ENCODE measurements at places on chromosomes 2 and 18.

DNA sequence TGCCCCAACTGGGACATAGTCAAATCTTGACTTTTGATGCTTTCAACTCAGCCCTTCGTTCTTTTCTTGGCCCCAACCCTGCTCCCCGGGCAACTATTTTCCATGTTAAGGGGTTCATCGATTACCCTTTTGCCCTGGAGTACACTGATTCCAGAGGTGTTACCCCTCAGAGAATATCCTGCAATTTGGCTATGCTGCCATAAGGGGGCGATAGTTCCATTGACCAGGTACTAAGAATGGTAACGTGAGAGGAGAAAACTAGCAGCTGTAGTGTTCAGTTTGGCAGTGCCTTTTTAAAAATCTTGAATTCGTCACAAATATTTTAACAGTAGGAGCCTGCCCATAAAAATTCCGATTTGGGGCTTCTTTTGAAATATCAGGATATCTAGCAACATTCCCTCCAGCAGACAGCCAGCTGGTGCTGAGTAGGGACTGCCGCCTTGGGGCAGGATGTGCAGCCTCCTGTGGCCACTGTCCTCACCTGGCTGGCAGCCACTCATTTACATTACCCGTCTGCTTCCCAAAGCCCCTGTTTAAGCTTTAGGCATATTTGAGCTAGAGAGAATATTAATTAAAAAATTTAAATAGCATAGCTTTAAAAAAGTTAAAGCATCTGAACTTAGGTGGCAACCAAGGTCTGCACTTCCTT is 146.3 kb upstream of the SKOR2 start:
- DNase-seq, result peak; percentile 37

GRCh38 chr2:189521699-189522434 is 58.7 kb downstream of the SLC40A1 start:
- no peak for DNase-seq

GRCh38 chr2:65129286-65129825 is 550 bp downstream of the RAB1A start:
- DNase-seq, result peak; percentile 52

DNA sequence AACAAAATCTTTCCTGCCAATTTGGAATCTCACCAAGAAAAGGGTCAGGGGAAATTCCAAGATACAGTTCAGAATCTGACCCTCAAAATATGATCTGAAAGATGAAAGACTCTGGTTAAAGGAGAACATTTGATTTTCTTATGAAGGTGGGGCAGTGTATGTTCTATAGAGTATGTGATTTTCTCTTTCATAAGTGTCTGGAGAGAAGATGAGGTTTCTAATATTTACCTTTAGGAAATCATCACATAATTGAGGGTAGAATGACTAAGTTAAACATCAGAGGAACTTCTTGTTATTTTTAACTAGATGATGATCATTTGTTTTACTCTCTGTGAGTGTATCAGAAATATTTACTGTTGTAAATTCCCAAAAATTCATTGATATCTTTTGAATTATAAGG is 27.8 kb upstream of the MBOAT2 start:
- DNase-seq, result no peak

- no peak for DNase-seq
These were observed 46.6 kb upstream of the MAL start for GRCh38 chr2:94978917-94979316.

- DNase-seq, result peak; percentile 63
These were observed at the start of gene PTPRM for GRCh38 chr18:7566567-7567473. PTPRM (plus strand) TSS chr18:7567316; CDS start chr18:7567819, 503 bp downstream.

DNA sequence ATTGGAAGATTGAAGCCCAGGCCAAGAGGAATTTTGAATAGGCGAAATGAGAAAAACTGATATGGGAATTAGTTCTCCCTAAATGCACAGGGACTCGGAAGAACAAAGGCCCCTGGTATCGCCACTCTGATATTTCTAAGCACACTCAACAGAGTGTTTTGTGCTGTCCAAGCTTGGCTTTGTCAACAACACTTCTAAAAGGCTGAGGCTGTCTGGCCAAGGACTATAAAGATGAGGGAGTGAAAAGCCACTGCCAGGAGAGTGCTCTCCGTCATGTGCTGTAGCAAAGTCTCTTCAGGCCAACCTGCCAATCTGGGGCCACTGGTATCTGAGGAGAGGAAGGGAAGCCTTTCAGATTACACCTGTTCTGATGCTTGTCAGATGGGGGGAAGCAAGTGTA is 611.2 kb upstream of the PIK3C3 start:
- DNase-seq, result no peak

GRCh38 chr2:61726456-61727209 is 127.2 kb downstream of the FAM161A start:
- no peak for DNase-seq

DNA sequence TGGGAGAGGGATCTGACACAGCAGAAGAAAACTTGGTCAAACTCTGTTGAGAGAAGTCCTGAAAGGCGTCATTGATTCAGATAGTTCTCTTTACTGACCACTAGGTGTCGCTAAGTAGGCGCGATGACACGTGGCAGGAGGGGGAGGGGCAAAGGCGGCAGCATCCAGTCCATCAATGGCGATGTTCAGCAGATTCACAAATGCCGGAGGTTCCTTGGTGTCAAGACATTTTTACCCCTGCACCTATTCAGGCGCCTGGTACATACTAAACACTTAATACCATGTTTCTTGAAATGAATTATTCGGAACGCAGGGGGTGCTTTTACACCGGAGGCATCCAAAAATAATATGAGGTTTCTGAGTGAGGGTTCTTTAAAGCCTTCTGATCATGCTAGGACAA is 3.0 kb upstream of the PLEK start:
- DNase-seq, result peak; percentile 87

DNA sequence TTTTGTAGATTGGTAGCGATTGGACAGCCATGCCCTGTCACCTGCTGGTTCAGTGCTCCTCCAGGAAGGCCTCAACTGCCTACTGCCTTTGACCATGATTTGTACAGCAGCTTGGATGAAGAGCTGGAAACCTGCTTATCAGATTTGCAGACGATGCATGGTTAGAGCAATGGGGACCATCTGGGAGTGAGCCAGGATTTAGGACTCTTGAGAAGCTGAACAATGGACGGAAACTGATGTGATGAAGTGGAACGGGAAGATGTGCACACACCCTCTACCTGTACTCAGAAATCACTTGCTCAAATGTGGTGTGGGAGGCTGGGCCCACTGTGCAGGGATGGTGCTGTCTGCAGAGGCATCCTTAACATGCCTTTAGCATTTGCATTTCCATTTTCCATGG is 57.2 kb downstream of the NCK2 start:
- no peak for DNase-seq

DNA sequence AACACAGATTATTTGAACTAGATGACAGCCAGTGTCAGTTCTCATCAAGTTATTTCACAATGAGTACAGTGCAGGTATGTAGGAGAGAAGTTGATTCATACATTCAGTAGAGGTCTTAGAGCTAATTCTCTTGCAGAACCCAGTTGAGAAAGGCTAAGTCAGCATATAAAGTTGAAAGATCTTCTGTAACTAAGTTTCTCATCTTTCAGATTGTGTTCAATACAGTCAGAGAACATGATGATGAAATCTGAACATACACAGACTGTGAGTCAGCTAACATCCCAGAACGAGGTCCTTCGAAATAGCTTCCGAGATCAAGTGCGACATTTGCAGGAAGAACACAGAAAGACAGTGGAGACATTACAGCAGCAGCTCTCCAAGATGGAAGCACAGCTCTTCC is 41.9 kb upstream of the LIMS1 start:
- DNase-seq, result no peak

GRCh38 chr2:79387431-79387830 is 125.4 kb upstream of the CTNNA2 start:
- no peak for DNase-seq

- DNase-seq, result no peak
These were observed 62.8 kb downstream of the NABP1 start for GRCh38 chr2:191740759-191741158.

GRCh38 chr18:51013259-51013658 is 16.8 kb upstream of the SMAD4 start:
- DNase-seq, result no peak

DNA sequence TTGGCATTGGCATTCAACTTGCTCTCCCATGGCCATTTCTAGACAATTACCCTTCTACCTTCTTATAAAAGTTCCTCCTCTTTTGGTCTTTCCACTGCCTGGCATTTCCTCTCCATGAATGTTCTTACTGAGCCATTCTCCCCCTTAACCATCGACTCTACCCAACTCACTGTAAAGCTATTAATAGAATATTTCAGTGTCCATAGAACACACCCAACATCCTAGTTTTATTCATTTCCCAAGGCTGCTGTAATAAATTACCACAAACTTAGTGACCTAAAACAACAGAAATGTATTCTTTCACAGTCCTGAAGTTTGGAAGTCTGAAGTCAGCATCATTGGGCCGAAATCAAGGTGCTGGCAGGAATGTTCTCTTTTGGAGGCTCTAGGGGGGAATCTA is 170.0 kb upstream of the ATP5MC3 start:
- DNase-seq, result no peak

DNA sequence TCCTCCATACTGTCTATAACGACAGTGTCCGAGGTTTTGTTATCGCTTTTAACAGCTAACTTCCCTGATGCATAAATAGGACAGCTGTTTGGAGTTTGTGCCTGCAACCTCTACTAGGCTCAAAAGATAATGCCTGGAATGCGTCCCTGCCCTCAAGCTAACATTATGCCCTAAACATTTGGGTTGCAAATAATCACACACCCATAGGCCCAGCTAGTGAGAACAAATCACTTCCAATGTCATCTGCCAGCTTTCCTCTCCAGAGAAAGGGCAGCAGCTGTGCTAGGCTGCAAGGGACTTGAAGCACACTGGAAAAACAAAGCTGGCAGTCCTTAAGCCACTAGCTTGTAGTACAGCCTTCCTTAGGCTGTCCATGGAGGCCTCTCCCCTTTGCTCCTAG is 201.8 kb upstream of the LYPD1 start:
- DNase-seq, result no peak

DNA sequence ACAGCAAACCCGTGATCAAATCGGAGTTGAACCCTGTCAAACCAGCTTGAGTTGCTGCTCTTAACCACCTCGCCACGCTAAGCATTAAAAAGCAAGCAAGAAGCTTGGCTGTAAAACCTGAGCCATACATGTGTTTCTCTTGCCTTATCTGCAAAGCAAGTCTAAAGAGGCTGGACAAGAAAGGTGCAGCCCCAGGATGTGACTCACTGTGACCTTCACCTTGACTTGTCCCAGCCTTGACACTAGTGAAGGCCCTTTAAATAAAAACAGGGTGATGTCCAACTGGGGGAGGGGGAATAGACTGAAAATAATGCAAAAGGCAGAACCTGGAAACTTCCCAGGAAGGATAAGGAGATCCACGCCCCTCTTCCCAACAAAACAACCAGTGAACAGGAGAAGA is 127.6 kb upstream of the NPAS2 start:
- no peak for DNase-seq
